Effector memory CD4-positive, alpha-beta T cell (primary cell): ENCODE measurements at places on chromosomes 4 and X.

DNA sequence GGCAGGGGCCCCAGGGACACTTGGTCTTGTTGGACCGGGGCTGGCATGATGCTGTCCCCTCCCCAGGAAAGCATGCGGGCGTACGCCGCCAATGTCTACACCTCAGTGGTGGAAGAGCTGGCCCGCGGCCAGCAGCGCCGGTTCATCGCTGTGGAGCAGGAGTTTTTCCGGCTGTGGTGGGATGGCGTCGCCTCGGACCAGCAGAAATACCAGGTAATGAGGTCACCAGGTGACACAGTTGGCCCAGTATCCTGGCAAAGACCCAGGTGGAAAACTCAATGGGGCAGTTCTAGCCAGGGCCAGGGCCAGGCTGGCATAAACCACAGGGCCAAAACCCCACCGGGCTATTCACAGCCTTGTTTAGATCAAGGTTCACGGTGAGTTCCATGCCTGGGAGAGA lies 1.5 kb downstream of the MAN2B2 start:
- no peak for DNase-seq

- no peak for DNase-seq
These were observed 382.5 kb upstream of the TENM3 start for GRCh38 chr4:181860668-181861067.

DNA sequence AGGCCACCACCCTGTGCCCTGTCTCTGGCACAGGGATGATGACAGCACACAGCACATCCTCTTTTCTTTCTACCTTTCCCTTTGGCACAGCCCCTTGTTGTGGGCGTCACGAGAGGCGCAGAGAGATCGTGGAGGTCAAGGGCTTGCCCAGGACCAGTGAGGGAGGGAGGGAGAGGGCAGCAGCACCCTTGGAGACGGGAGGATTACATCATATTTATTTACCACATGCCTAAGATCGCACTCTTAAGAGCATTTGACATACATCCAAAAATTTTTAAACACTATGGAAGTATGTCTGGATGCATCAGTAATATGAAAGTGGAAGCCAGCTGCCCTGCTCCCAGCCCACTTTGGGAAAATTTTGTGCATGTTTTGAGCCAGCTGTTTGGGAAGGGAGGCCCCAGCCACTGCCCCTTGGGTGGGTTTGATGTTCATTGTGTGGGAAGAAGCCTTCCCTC lies 12.7 kb downstream of the WFS1 start:
- no peak for DNase-seq

GRCh38 chrX:30190426-30190825 lies 24.9 kb upstream of the MAGEB2 start:
- no peak for DNase-seq
